ENCODE measurements at places on chromosomes 6 and 20. TPM values are rescaled to one million over a fixed set of nuclear protein-coding genes. Genes with fewer than 3 reads are reported as not detected.

DNA sequence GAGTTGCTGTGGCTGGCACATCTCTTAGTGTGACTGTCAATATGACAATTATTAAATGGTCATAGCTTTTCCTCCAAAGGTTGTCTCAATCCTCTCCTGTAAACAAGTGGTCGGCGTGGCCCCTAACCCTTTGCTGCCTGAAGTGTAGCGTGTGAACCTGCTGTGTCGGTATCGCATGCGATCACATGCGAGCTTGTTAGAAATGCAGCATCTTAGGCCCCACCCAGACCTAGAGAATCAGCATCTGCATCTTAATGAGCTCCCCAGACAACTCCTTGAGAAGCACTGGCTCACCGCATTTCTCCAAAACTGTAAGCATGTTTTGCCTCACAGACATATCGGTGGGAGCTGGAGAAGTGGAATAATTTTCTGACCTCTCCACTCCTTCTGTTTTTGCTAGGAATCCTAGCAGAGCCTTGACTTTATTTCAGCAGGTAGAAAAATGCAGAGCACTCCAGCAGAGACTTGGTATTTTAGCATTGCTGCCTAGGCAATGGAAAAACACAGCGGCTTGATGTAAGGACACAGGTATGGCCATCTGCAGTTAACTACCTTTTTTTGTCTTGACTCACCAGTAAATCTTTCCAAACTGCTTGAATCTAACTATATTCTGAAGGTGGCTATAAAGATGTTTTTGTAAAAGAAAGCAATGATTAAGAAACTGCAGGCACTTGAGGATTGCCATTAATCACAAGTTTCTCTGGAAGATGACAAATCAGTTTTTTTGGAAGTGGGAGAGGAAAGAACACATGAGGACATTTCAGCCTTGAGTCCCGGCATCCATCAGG lies 67.6 kb downstream of the PSMG4 start:
- no peak for DNase-seq

- peak; percentile 53 for DNase-seq
These were observed 53.5 kb downstream of the GOPC start for GRCh38 chr6:117548797-117549301.

The CLIC5 gene
- 8.0 TPM for total RNA-seq

The TRAPPC3L gene
- total RNA-seq = not detected

DNA sequence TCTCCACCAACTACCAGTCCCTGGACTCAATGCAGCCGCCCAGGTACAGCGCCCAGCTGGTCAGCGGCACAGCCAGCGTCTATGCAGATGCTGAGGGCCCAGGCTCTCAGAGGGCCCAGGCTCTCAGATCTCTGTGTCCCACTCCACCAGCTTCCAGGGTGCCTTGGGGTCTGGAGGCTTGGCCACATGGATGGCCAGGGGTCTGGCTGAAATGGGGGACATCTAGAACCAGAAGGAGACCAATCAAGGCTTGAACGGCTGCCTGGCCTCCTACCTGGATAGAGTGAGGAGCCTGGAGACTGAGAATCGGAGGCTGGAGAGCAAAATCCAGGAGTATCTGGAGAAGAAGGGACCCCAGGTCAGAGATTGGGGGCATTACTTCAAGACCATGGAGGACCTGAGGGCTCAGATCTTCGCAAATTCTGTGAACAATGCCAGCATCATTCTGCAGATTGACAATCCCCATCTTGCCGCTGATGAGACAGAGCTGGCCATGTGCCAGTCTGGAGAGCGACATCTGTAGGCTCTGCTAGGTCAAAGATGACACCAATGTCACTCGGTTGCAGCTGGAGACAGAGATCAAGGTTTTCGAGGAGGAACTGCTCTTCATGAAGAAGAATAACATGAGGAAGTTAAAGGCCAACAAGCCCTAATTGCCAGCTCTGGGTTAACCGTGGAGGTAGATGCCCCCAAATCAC lies 44.1 kb upstream of the GRM4 start:
- peak; percentile 53 for DNase-seq

- peak; percentile 46 for DNase-seq
These were observed 514 bp downstream of the TCFL5 start for GRCh38 chr20:62860924-62861691.

All from activated CD4-positive, alpha-beta memory T cell treated with anti-CD3 and anti-CD28 coated beads for 36 hours (primary cell).